SK-N-SH treated with all-trans-retinoic acid at 6 μM for 48 hours (cell line): ENCODE measurements at places on chromosomes 5 and 9.

GRCh38 chr5:80998590-80998979, 38.4 kb downstream of the RASGRF2 start:
- ATAC-seq, result no peak

DNA sequence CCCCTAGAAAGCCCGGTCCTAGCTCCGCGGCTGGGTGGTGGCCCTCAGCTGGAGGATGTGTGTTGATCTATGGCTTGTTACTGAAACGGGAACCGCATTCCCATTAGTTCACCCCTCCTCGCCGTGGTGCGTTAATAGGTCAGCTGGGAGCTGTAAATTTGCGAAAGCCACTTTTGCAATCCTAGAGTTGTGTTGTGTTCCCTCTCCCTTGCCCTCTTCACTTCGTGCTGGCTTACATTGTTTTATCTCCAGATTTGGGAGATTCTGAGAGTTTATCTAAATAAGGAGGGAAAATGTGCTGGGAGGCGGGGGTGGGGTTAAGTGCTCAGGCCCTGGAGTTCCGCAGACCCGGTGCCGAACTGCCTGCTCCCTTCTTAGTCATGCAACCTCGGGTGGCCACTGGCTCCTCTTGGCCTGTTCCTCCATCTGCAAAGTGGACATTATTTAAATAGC, 62.8 kb downstream of the HMCN2 start:
- no peak; the same call in 2 of the 3 replicates for ATAC-seq

- ATAC-seq, result no peak
Measured at GRCh38 chr9:22722492-22722891, 275.9 kb downstream of the DMRTA1 start.

DNA sequence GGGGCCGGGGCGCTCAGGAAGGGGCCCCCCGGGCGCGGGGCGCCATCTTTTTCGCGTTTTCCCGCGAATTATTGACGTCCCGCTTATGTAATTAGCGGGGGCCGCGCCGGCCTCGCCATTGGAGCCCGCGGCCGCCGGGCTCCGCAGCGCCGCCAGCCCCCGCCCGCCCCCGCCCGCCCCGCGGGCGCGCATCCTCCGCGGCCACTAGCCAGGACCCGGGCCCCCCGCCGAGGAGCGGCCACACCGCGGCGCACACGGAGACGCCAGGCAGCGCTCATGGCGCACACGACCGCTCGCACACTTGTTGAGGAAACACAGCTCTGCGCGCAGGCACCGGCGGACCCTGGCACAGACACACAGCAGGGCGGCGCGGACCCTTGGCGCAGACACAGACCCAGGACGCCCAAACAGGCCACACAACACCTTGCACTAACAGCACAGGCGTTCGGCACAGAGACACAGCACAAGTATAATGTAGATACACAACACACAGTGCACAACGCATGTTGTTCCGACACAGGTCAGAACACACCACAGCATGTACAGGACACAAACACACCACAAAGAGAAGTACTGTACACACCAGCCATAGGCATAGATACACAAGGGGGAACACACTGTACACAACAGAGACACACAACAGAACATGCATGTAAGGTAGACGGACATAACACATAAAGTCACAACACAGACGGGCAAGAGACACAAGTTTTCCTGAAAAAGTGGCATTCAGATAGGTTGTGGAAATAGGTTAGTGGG, 467 bp upstream of the PHF19 start:
- ATAC-seq, result peak; percentile 45

DNA sequence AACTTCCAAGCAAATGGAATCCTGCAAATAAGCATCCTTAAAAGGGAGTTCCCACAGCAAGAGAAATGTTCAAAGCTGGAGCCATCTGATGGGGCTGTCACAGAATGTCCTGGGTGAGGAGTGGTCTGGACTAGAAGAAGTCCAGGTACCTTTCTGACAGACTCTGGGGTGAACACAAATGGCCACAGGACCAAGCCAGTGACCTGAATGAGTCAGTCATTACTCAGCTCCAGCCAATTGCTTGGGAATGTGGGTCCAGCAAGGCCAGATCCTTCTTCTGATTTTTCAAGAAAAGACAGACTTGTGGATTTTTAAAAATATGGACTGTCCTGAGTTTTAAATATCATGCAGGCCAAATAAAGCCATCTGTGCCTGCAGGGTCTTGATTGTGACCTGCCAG, 30.1 kb downstream of the GALNT10 start:
- peak; percentile 76 for ATAC-seq
